Effector memory CD8-positive, alpha-beta T cell (primary cell): ENCODE measurements at places on chromosomes 3 and 15.

DNA sequence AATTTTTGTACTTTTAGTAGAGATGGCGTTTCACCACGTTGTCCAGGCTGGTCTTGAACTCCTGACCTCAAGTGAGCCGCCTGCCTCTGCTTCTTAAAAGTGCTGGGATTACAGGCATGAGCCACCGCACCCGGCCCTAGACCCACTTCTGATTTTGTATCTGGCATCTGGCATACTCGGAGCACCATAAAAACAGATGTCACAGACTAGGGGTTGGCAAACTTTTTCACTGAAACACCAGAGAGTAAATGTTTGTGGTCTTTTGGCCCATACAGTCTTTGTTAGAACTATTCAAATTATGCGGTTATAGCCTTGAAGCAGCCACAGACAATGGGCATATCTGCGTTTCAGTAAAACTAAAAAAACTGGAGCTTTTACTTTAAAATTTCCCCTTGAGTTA is 110.7 kb downstream of the TJP1 start:
- DNase-seq: no peak

DNA sequence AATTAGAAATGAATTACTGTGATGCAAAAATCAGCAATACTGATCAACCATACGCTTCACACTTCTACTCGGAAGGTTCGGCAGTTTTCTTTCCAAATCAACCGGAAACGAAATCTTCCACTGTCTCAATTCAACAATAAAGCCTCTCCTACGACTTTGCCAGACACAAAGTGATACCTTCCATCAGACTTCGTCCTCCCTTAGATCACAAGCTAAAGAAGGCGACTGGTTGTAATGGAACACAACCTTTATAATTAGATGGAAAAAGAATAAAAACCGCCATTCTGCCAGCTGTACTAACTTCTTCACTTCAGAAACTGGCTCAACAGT is 618 bp downstream of the PARL start:
- DNase-seq: no peak

GRCh38 chr3:17081520-17081919 is 196.8 kb downstream of the PLCL2 start:
- no peak for DNase-seq

DNA sequence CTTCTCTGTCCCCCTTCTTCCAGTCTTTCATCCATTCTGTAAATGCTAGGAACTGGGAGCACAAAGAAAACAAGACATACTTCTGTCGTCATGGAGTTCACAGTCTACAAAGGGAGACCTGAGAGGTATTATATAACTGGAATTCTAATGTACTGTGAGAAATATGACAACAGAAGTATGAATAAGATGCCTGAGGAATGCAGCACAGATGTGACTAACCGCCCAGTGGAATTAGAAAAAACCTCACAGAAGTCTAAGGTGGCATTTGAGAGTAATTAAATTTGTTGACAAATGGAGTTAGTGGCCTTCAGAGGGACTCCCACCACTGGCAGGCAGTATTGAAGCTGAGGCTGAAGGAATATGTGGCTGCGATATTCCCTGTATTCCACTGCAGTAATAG is 168.5 kb upstream of the FAM3D start:
- DNase-seq: no peak

DNA sequence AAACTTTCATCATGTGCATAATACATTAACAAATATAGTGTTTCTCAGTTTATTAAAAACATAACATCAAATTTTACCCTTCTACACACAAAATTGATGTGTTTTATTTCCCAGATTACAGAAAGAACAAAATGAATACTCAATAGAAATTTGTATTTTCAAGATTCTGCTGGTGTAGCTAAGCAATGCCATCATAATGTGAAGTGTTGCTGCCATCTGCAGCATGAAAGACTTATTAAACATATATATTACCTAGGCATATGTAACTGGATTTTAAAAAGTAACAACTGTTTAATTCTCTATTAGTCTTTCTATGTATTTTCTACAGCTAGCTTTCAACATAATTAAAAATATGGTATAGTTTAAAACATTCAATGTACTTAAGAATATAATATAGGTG is 27.5 kb downstream of the PLSCR5 start:
- DNase-seq: peak; percentile 12

GRCh38 chr3:41652506-41652905 is 309.4 kb downstream of the ULK4 start:
- DNase-seq: no peak

- DNase-seq: no peak
Measured at GRCh38 chr15:92709110-92709790, 53.7 kb upstream of the FAM174B start.

DNA sequence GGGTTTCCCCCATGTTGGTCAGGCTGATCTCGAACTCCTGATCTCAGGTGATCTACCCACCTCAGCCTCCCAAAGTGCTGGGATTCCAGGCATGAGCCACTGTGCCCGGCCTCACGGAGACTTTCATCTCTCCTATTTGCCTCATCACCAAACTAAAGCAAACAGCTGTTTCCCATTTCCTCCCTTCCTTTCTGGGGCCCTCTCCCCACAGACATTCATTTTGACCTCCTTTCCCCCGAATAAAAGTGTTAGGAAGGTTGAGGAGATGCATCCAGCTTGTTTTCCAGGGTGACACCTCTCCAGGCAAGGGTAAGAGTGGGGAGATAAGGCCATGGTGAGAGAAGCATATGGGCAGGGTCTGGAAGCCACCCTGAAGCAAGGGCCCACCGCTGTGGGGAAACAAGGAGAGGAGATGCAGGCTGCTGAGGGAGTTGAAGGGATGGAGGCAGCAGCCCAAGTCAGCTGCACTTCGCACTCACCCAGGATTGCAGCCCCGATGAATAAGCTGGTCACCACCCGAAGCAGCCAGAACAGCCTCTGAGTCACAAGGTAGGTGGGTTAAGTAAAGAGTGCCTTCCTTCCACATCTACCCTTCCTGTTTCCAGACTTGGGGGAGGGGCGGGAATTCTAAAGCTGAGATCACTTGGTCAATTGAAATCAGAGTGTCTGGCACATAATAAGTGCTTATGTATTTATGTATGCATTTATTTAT is 7.7 kb downstream of the DUOXA2 start:
- no peak for DNase-seq

GRCh38 chr15:51288143-51289065 is 50.0 kb downstream of the CYP19A1 start:
- DNase-seq: no peak

DNA sequence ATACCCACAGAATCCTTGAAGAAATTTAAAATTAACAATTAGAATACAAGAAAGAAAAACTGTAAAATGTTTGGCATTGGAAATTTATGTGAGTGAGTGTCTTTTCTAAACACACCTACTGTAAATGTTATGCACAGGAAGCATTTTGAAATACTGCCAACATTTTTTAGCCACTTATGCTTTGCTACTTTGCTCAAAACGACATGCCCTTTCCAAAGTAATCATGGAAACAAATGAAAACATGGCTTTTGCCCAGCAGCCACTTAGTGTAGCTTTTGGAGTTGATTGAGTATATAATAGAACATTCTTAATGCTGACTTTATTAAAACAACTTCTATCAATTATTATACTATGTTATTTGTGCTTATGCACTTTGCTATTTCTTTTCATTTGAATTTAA is 823.0 kb downstream of the CADM2 start:
- no peak for DNase-seq

DNA sequence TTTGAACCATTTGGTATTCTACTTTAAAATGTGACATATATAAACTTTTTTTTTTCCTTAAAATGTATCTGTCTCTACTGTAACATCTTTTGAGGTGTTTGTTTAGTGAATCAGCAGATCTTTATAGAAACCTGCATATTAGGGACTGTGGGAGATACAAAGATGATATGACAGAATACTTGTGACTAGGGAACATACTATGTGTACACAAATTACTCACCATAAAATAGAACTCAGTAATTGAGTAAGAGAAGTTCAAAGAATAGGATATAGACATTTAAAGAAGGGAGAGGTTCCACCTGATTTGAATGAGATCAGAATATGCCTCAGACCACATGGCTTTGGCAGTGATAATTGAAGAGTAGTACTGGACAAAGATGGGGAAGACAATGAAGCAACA is 47.9 kb downstream of the ATP2C1 start:
- no peak for DNase-seq

DNA sequence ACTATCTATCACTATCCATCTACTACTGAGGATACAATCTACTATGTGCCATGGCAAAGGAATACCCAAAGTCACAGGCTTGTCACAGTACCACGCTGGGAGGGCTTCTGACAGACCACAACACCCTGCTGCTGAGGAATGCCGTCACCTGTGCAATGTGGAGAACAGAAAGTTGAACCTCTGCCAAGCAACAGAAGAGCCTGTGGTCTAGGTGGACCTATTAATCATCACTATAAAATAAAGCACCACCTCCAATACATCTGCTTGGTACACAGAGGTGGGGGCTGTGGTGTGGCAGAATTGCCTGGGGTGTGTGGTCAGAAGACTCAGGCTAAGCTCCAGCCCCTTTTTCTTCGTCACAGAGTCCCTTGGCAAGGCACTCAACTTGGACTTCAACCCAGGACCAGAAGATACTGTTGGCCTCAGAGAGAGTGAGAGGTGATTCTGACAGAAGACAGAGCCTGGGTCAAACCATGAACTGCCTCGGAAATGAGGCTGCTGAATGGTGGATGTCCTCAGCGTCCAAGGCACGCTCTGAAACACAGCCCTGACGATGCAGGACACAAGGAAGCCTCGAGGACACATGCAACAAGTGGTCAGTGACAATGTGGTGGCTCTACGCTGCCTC is 189.4 kb upstream of the CHRNA7 start:
- no peak for DNase-seq

DNA sequence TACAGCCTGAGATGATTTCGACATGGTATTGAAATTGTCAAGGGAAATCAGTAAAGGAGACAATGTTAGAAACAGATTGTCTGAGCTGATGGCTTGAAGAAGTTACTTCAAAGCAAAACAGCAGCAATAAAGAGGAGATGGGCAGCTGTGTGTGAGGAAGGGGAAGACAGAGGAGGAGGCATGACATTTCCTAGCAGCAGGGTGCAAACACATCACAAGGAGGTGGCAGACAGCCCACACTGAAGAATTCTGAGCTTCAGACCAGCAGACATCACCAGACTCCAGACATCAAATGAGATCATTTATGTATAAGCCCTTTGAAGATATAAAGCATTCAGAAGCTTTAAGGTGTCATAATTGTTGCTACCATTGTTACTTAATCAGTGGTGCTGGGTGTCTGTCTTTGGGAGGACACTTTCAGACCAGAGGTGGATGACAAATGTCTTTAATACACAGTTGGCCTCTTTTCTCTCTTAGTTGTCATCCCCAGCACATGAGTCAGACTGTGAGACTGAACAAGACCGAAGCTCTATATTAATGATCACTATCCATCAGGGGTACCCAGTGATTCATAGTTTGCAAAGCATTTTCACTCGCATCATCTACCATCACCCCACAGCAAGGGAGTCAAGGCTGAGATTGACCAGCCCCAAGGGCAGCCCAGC is 203.9 kb downstream of the MINAR1 start:
- DNase-seq: no peak

DNA sequence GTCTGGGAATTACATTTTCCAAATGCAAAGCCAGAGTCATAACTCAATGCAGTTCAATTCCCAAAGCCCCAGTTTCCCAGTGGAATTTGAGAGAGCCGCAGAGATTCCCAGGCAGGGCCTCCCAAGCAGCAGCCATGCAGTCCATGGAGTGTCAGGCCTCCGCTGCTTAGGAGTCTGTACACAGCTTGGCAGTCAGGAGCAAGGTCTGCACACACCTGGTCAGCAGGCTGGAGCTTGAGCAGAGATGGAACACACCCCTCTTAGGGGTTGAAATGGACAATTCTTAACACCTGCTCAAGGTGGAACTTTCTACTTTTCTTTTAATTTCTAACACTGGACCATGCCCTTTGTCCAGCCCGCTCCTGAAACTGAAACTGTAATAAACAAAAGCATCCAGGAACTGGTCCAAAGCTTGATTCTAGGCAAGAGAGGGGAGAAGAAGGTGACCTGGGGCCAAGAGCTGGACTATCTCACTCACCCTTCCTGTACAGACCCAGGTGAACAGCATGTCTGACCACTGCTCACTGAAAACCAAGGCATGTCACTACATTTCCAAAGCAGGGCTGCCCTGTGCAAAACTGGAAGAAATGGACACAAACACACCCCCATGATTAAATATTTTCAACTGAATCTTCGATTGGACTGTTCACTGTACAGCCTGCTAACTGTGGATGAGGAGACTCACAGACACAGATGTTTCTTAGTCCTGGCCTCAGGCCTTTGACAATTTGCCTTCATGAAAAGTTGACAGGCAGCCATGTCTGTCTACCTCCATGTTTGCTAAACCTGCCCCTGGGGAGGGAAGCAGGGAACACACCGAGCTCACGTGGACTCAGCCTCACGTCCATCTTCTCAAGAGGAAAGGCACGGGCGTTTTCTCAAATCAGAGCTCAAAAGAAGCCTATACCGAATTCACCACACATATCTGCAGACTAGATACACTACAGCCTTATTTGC is 48.6 kb upstream of the DUSP7 start:
- DNase-seq: no peak

- DNase-seq: no peak
Measured at GRCh38 chr15:76449455-76449854, 112.9 kb downstream of the ISL2 start.

DNA sequence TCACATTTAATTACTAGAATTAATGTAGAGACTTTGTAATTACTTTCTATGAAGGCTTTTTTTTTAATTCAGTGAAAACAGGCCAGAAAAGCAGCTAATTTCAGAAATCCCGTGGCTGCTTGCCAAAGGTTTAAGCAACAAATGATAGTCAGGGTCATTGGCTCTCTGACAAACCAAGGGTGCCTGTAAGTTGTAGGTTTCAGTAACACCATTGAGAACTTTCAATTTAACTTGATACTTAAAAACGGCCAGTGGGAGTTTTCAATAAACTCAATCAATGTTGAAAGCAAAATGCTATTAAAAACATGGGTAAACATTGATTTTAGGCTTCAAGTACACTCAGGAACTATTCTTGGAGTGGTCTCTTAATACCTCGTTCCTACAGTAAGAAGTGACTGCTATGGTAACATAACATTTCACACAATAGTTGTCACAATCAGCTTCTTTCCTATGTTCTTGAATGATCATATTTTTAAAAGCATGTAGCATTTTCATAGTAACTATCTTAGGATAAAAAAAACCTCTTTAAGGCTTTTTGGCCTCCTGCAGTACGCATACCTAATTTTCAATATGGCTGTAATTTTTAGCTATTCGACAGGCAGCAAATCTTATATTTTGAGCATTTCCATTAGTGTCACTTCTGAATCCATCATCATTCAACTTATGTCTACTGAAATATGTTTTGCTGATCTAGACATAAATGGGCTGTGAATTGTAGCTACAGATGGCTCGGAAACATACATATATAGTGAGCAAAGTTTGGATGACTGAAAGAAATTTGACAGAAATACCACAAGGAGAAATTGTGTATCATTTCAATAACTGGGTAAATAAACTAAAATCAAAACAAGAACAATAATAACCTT is 592.1 kb upstream of the GBE1 start:
- DNase-seq: no peak
